ENCODE measurements at places on chromosomes 12 and 14.

DNA sequence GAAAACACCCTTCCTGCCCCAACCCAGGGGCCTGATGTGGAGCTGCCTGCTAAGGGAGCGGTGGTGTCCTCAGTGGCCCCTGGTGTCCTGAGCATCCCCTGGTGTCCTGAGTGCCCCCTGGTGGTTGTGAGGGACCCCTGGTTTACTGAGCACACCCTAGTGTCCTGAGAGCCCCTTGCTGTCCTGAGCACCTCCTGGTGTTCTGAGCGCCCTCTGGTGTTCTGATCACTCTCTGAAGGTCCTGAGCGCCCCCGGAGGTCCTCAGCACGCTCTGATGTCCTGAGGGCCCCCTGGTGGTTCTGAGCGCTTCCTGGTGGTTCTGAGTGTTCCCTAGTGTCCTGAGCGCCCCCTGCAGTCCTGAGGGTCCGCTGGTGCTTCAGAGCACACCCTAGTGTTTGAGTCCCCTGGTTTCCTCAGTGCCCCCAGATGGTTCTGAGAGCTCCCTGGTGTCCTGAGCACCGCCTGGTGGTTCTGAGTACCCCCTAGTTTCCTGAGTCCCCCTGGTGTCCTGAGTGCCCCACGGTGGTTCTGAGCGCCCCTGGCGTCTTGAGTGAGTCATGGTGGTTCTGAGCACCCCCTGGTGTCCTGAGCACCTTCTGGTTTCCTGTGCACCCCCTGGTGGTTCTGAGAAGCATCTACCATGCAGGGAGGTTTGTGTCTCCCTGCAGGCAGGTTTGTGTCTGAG is 1004.2 kb downstream of the TMEM121 start:
- DNase-seq, result no peak

GRCh38 chr12:4106621-4107020 is 166.9 kb upstream of the CCND2 start:
- DNase-seq, result no peak

- DNase-seq, result no peak
Measured at GRCh38 chr12:3551386-3551785, 60.4 kb downstream of the PRMT8 start.

- no peak for DNase-seq
Measured at GRCh38 chr14:20440882-20441281, 4.9 kb upstream of the KLHL33 start.

DNA sequence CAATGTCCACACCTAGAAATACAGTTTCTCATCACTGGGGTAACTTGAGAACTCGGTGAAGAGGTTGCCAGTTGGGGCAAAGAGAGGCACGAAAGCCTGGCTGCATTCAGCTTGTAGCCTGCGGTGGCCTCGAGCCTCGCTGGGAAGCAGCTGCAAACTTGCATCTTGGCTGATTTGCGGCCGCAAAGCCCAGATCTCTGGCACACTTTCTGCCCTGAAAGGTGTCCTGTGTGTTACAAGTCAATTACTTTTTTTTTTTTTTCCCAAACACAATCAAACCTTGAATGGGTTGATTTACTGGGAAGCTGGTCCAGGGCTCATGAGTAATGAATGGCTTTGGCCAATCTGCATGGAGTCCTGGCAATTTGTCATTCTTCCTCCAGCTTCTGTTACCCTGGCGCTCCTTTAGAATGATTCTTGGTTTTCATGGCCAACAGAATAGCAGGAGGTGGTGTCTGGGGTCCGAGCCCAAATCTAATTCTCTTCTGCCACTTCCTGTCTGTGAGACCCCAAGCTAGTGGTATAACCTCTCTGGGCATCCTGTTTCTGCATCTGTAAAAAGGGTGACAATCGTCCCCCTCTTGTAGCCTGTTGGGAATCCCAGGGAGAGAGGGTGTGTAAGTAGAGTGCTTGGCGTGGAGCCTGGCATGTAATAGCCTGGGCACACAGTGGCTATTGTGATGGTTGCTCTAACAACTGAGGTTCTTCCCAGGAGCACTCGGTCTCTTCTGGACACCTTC is 6.7 kb downstream of the BCL7A start:
- DNase-seq, result no peak

- no peak for DNase-seq
Measured at GRCh38 chr14:50828721-50829488, 2.1 kb downstream of the NIN start.

GRCh38 chr12:82408844-82409243 is 50.5 kb downstream of the METTL25 start:
- no peak for DNase-seq

GRCh38 chr14:44149597-44149996 is 357.5 kb downstream of the FSCB start:
- DNase-seq, result peak; percentile 41

- no peak for DNase-seq
Measured at GRCh38 chr14:53520078-53520928, 367.2 kb upstream of the DDHD1 start.

DNA sequence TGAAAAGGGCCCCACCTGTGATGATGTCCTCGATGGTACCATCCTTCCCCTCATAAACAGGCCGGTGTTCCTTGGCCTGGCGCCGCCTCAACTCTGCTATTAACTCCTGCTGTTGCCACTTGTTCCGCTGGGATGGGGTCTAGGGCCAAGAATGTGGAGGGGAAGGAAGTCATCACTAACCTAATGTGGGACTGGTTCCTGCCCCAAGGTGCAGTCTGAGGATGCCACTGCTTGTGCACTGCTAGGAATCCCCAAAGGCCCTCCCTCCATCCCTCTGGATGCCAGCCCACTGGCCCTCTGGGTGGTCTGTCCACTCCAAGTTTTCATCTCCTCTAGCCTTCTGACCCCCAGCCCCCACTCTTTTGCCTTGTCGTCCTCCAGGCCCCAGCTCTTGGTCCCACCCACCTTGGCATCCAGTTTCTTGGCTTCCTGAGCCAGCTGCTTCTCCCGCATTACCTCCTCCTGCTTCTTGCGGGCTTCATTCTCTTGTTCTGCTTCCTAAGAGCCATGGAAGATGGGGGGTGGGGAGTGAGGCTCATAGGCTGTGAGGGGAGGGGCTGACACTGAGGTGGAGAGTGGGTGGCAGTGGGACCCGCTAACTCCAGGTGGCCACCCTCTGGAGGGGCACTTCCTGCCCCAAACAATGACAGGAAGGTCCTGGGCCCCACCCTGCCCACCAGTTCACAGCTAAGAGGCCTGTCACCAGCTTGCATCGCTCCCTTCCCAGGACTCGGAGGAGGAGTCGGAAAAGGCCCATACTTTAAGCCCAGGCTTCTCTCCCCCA is 23.7 kb downstream of the PRPF40B start:
- no peak for DNase-seq

DNA sequence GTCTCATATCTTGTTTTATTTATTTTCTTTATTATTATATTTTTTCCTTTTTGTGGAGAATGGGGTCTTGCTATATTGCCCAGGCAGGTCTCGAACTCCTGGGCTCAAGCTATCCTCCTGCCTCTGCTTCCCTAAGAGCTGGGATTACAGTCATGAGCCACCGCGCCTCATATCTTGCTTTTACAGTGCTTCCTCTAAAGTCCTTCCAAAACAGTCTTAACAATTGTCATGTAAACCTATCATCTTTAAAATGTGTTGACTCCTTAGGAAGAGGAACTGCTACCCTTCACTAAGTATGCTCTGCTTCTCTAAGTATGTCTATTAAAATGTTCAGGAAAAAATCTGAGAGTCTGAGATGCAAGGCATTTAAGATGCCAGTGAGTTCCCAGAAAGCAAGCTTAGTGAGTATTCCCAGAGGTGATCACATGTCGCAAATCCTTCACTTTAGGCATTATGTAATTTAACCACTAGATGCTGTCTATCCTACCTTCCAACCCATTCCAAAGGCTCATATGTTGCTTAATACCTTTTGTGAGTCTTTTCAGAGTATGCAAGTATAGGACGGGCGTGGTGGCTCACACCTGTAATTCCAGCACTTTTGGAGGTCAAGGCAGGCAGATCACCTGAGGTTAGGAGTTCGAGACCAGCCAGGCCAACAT is 19.7 kb upstream of the FOXJ2 start:
- no peak for DNase-seq

DNA sequence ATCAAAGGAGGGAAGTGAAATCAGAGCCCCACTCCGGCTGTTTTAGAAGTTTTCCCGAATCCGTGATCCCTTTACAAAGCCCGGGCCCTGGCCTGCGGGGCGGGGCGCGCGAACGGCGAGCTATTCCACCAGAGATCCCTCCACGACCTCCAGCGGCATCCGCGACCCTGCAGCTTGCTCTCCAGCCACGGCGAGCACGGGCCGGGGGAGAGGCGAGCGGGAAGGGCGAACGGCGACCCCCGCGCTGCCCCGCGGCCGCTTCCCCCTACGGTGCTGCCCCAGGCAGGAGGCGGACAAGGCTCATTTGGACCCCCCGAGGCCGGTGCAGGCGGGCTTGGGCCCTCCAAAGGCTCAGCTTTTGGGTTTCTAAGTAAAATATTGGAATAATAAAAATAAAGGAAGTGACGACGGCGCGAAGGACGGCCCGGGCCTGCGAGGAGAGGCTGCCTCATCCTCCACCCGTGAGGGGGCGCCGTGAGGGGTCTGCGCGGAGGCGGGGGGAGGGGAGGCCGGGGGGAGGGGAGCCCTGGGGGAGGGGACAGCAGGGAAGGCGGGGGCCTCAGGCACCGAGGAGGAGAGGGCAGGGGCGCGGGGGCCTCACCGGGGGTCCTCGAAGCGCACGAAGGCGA is 613 bp downstream of the SRSF9 start:
- no peak for DNase-seq

DNA sequence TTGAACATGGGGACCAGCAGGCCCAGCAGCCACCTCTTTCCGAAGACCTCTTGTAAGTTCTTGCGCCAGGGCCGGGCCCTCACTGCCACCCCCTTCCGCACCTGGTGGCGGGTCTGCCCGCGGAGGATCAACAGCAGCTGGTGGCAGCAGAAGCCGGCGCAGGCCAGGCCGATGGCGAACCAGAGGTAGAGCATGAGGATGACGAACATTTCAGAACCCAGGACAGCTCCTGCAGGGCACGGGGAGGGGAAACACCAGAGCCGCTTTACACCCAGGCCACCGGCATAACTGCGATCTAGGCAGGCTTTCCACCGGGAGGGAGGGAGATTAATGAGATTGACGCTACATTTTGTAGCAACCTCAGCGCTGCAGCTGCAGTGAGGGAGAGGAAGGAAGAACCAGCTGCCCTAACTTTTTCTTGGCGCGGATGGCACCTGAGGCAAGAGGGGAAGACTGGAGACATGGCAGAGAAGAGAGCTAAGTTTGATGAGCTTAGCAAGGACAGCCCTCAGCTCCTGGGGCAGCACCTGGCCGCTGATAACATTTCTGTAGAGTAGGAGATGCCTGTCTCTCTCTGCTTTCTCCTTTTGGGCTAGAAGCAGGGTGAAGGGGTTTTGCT is 7.8 kb downstream of the ZDHHC22 start:
- DNase-seq, result no peak

GRCh38 chr12:99911967-99912366 is 72.8 kb downstream of the ANKS1B start:
- DNase-seq, result no peak

GRCh38 chr14:63241096-63241495 is 36.9 kb downstream of the RHOJ start:
- no peak for DNase-seq

DNA sequence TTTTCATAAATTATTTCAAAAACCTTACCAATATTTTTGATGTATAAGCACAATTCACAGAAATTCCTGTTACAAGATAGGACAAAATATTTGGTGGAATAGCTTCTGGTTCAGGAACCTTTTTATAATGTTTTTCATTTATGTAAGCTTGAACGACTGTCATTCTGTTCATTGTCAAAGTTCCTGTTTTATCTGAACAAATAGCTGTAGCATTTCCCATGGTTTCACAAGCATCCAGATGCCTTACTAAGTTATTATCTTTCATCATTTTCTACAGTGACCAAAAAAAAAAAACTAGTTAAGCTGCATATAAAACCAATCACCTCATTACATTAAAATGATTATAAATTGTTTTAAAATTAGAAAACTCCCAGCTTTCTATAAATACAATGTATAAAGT is 87.1 kb downstream of the ATP2B1 start:
- no peak for DNase-seq

DNA sequence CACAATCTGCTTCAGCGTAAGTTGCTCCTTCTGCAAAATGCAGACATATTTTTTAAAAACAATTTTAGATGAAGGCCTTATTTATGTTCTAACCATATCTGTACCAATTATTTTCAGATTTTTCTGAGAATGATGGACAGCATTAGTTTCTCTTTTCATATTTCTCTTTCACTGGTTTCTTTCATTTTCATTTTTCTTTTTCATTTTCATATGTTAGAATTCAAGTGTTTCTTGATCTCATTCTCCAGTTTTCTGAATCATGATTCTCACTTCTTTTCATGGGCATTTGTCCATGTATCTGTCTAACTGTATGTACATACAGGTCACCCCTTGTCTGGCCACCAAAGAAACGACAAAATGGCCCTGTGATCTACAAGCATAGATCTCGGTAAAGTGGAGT is 346.6 kb downstream of the NAV3 start:
- no peak for DNase-seq

DNA sequence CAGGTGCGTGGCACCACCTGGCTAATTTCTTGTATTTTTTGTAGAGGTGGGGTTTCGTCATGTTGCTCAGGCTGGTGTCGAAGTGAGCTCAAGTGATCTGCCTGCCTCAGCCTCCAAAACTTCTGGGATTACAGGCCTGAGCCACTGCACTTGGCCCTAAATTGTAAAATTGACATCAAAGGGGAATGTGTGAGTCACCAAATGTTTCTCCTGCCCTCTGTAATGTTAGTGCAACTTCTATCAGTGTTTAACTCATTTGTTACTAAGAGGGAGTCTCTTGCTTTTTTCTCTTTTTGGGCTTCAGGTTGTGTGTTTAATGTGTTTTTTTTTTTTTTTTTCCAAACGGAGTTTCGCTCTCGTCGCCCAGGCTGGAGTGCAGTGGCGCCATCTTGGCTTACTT is 2.3 kb downstream of the TULP3 start:
- no peak for DNase-seq

DNA sequence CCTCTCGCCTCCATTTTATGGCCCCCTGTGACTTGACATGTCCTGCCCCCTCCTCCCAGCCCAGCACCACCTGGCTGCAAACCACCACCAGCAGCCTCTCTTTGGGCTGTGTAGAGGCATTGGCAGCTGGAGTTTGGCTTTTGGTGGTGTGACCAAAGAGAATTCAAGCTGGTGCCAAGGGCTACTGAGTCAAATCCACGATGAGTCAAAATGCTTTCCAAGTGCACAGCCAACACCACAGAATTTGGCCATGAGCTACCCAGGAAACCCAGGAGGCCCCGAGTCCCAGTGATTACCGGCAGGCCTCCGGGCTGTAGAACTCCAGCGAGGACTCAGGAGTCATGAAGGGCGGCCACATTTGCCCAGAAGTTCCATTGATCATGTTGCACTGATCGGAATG is 53.8 kb downstream of the SCARB1 start:
- no peak for DNase-seq

DNA sequence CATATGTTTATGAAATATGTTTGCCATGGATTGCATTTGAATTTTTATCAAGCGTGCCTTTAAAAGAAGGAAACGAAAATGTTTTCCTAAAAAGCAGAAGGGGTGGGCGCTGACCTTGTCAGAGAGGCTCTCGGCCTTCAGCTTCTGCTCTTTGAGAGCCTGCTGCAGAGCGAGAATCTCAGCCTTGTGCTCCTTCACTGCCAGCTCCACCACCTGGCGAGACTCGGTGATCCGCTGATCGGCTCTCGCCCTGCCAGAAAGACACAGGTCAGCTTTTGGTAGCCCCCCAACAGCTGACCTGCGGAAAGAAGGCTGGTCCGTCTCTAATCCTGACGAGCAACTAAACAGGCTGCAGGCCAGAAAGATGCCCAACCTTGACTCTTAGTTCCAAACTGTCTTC is 62.4 kb downstream of the PRKAB1 start:
- DNase-seq, result no peak

GRCh38 chr14:46290706-46291105 is 360.9 kb downstream of the RPL10L start:
- no peak for DNase-seq

All from SW 1271 (cell line).